ENCODE measurements at places on chromosomes 6 and 20. TPM values are rescaled to one million over a fixed set of nuclear protein-coding genes. Genes with fewer than 3 reads are reported as not detected.
A peak's percentile ranks its signal among the peaks of the same experiment; 100 is the strongest.

DNA sequence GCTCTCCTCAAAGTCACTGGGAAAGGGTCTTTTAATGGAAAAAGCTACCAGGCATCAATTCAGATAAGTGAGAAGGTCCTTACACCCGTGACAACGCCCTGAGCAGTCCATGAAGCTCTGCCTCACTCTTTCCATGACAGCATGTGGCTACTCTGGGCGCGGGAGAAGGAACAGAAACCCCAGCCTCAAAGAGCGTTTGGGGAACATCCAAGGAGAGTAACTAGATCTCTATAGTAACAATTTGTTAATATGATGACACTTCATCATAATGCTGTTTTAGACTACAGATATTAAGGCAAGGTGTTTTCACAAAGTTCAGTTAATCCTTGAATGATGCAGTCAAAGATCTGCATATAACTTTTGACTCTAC, 55.2 kb downstream of the KIF6 start:
- no peak for DNase-seq

DNA sequence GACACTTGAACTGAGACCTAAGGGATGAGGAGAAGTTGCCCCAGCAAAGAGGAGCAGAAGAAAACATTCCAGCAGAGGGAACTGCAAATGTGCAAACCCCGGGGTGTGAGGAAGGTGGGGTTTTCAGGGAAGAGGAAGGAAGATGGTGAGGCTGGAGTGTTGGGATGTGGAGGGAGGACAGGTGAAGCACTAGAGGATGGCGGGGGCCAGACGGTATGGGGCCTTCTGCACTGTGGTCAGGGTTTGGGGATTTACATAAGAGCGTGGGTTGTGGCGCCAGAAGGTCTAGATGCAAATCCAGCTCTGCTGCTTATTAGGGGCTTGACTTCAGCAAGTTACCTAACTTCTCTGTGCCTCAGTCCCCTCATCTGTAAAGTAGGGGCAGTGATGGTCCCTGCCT, 16.0 kb downstream of the DLGAP4 start:
- DNase-seq, result no peak

DNA sequence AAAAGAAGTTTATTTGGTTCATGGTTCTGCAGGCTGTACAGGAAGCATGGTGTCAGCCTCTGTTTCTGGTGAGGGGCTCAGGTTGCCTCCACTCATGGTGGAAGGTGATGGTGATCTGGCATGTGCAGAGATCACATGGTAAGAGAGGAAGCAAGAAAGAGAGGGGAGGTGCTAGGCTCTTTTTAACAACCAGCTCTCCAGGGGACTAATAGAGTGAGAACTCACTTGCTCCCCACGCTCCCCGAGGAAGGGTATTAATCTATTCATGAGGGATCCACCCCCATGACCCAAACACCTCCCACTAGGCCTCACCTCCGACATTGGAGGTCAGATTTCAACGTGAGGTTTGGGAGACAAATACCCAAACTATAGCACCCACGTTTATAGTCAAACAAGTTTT, 4.0 kb upstream of the GJB7 start:
- DNase-seq, result no peak

DNA sequence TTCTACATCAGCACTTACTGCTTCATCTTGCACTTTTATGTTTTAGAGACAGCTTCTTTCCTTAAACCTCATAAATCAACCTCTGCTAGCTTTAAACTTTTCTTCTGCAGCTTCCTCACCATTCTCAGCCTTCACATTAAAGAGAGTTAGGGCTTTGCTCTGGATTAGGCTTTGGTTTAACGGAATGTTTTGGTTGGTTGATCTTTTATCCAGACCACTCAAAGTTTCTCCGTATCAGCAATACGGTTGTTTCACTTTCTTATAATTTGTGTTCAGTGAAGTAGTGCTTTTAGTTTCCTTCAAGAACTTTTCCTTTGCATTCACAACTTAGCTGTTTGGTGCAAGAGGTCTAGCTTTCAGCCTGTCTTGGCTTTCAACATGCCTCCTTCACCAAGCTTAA, 40.4 kb downstream of the DNAAF9 start:
- no peak for DNase-seq

DNA sequence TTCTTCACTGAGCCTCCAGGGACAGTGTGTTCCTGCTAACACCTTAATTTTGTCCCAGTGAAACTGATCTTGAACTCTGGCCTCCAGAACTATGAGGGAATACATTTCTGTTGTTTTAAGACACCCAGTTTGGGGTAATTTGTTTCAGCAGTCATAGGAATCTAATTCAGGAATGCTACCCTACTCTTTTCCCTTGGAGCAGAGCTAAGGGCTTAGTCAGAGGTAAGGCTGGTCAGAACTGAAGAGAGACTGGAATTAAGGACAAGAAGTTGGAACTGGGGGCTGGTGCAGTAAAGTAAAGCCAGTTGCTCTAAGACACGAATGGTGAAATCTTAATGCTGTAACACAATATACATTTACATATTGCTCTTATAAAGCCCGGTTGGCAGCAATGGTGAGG, 809.7 kb downstream of the MAFB start:
- no peak for DNase-seq

DNA sequence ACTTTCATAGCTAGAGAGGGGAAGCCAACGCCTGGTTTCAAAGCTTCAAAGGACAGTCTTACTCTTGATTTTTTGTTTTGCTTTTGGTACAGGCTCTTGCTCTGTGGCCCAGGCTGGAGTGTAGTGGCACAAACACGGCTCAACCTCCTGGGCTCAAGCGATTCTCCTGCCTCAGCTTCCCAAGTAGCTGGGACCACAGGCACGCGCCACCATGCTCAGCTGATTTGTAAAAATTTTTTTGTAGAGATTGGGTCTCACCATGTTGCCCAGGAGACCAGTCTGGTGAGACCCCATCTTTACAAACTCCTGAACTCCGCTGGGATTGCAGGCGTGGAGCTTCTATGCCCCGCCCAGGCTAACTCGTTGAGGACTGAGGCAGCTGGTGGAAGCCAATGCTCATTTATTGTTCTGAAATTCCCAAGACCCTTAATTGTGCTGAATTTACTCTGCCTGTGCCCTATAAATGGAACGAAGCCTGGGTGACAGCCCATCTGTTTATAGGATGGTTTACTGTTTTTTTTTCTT, 18.0 kb downstream of the SRSF3 start:
- DNase-seq, result no peak

DNA sequence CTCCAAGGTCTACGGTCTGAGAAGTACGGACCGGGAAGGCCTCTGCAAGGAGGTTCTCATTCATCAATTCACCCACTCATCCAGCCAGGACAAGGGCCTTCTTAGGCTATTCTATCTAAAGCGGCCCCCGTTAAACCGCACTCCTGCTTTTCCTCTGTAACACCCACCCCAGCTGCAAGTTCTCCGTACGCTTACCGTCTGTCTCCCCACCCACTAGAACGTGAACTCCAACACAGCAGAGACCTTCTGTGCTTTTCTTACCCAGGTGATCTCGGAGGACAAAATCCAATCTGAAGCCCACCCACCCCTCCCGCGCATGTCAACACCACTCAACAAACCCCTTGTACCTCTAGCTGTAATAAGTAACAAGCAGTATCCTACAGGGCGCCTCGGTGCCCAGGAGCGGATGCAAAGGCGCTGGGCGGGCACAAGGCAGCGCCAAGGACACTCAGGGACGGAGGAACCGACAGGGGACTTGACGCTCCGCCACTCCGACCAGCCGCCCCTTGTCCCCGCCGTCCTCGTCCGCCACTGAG, 351 bp downstream of the AURKA start:
- no peak for DNase-seq

DNA sequence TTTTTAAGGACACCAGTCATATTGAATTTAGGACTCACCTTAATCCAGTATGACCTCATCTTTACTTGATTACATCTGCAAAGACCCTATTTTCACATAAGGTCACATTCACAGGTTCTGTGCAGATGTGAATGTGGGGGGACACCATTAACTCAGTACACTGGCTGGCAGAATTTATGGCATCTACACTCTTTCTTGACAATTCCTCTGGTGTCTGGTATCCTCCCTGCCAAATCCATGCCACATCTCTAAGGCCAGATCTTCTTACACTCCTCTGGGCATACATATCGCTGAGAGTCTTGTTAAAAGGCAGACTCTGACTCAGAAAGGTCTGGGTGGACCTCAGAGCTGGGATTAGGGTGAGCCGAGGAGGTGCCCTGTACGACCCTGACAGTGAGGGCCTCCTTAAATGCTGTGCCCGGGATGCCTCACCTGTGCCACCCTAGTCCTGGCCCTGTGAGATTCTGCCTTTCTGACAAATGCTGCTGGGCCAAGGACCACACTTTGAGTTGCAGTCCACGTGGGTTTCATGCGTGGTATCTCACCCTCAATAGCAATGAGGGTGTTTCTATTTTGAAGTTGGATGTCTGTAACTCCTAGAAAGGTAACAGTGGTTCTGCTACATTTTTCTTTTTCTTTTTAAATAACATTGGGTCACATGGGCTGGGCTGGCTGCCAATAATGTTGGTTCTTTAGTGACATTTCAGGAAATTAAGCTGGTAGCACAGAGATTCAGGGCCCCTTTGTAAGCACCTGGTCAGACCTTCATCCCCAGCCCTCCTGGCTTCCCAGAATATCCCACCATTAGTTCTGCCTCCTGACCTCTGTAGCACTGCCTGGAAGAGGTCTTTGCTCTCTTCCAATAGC, 17.2 kb upstream of the LRRN4 start:
- no peak for DNase-seq

DNA sequence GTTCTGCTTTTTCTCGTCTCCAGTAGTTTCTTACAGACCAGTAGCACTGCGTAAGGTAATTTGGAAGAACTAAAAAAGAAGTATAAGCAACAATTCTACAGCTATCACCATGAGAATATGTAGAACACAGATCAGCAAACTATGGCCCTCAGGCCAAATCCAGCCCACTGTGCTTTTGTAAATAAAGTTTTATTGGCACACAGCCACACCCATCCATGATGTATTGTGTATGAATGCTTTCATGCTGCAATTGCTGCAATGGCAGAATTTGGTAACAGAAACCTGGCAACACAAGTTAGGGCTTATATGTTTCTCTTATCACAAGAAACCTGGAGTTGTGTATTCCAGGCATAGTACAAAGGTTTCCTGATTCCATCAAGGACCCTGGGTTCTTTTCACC, 386.8 kb upstream of the TSHZ2 start:
- DNase-seq, result no peak

- no peak for DNase-seq
Observed at GRCh38 chr6:3358413-3359100, 98.3 kb downstream of the SLC22A23 start.

- no peak for DNase-seq
Observed at GRCh38 chr20:37387519-37388269, 41.8 kb downstream of the SRC start.

DNA sequence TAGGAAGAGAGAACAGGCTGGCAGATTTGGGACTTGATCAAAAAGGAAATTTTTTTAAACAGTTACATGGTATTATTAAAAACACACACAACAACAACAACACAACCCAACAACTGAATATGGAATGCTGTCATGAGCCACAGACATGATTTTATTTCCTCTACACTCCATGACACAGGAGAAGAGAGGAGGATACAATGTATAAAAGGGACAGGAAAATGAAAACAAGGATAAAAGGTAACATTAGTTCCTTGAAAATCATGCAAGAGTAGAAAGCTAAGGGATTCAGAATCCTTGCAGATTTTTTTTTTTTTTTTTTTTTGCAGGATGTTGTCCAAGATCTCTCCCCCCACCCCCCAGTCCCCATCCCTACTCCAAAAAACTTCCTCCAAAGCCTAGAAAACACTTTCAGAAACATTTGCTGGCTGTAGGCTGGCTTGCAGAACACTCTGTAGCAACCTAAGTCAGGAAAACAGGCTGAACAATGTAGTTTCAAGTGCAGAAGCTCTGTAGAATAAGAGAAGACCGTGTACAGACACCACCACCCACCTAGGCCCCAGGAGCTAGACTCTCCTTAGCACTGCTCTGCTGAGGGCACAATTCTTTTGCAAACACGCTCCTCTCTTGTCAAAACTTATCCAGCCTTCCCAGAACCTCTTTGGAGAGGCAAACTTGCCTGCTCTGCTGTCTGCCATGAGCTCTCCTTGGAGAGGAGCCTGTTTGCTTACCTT, 845 bp downstream of the ZMYND8 start:
- no peak for DNase-seq

GRCh38 chr20:48478370-48478769, 349.4 kb downstream of the PREX1 start:
- DNase-seq, result no peak

DNA sequence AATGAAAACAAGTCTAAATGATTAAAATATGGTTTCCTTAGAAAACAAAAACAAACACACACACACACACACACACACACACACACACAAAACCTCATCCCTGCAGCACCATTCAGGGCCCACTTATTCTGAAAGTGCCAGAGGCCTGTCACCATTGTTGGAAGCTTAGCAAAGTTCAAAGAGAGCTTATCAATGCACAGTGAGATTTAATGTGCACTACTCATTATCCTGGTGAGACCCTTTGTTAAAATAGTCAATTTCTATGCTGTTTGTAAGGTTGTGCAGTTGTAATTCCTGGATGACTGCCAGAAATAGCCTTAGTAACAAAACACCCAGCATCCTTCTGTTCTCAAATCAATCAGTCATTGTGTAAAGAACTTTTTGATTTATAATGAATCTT, 482.9 kb downstream of the GRIK2 start:
- DNase-seq, result no peak

DNA sequence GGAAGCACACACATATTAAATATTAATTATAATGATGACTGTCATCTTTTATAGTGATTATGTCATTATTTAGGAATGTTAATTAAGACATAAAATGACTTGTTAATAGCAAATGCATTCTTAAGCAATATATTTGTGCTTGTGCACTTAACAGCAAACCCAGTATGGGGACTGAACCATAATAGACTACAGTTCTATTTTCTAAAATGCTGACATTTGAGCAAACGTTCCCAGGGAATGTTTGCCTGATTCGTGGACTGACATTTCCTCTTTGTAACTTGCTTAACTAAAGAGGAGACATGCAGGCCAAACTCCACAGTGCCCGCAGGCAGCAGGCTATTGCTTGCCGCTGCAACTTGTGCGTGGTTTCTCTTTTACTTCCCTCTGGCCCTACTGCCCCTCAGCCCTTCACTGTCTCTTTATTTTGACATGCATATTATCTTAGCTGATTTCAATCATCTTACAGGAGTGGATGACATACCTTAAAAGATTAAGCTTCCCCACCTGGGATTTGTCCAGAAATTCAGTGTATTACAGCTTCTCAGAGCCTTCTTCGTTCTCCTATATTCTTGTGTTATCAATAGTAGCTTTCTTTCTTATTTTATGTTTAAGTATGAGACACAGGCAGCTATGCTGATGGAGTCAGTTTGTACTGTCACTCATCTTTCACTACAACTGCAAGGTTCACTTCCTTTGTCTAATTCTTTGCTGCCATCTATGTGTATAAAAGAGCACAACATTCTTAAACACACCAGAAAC, 141.5 kb downstream of the GMDS start:
- peak; percentile 27 for DNase-seq

Gene NHLRC1
- 1.1 TPM for polyA plus RNA-seq

Gene NOTCH4
- 6.1 TPM for polyA plus RNA-seq

Gene STMND1
- not detected for polyA plus RNA-seq

Gene TPBG
- polyA plus RNA-seq, result 0.52 TPM

Gene ULBP1
- 0.79 TPM for polyA plus RNA-seq

Gene CITED2
- polyA plus RNA-seq, result 43.9 TPM

Gene NKX2-4
- not detected for polyA plus RNA-seq

Gene MRPL14
- polyA plus RNA-seq, result 27.6 TPM

Gene MAP3K4
- polyA plus RNA-seq, result 12.3 TPM
